ENCODE measurements at places on chromosomes 12 and 14. TPM values are rescaled to one million over a fixed set of nuclear protein-coding genes. Genes with fewer than 3 reads are reported as not detected.
A peak's percentile ranks its signal among the peaks of the same experiment; 100 is the strongest.

Gene UNC79
- polyA plus RNA-seq: not detected

Gene ALDH6A1
- 28.2 TPM for polyA plus RNA-seq

Gene KRT74
- not detected for polyA plus RNA-seq

DNA sequence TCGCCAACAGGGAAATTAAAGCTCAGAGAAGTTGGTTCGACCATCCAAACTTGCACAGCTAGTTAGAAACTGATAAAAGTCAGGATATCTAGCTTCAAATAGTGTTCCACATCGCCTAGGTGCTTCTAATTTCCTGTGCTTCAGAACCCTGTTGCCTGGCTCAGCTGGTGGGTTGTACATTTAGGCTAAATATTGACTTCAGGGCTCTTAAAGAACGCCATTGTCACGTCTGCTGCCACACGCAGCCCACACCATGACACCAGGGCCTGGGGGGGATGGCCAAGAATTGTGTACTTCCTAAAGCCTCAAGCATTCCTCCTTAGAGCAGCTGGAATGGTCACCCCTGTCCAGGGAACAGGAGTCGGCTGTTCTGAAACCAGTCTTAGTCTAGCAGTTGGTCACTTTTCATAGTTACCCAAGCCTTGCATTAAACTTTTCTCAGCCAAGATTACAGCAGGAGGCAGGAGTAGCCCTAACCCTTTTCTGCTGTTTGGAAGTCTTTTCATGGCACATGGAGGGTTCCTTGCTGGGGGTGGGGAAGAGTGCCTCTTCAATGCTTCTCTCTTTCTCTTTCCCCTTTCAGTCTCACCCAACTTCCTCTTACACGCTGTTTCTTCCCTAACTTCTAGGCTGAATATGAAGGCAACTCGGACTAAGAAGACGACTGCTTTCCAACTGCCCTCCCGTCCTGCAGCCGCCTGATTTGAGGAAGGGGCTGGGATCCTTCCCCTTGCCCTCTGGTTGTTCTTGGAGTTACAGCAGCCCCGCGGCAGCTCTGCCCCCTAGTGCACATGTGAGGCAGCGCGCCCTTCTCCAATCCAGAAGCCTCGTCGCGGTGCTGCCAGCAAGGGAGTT lies 17.1 kb downstream of the FOS start:
- DNase-seq: peak; percentile 73
- H3K27me3 ChIP-seq: no peaks in the 10 kb centered on the region
- peak overlapping the region; percentile 61 for H3K4me3 ChIP-seq
- H3K27ac ChIP-seq: peak overlapping the region; percentile 96
- H3K36me3 ChIP-seq: no peaks in the 10 kb centered on the region

- H3K27me3 ChIP-seq: no peaks in the 10 kb centered on the region
- H3K36me3 ChIP-seq: no peaks in the 10 kb centered on the region
- no peak overlapping the region for H3K4me3 ChIP-seq
- no peaks in the 10 kb centered on the region for H3K4me1 ChIP-seq
Observed at GRCh38 chr12:115407036-115407435, 723.1 kb upstream of the TBX3 start.

DNA sequence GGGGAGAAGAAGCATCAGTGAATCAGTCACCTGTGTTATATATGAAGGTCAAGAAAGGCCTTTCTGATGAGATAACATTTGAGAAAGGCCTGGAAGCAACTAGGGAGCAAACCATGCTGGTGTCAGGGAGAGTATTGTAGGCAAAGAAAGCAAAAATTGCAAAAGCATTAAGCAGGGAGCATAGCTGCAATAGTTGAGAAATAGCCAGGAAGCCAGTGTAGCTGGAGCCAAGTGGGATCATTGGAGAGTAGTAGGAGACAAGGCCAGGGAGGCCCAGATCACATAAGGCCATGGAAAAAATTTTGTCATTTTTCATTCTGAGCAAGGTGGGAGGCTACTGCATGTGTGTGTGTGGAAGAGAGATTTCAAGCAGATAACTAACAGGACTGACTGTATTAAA lies 18.8 kb upstream of the MAGOHB start:
- H3K4me3 ChIP-seq: no peak overlapping the region
- DNase-seq: no peak
- H3K36me3 ChIP-seq: no peaks in the 10 kb centered on the region
- no peaks in the 10 kb centered on the region for H3K27me3 ChIP-seq
- no peak overlapping the region for H3K27ac ChIP-seq
- no peaks in the 10 kb centered on the region for H3K4me1 ChIP-seq

- no peak overlapping the region for H3K27ac ChIP-seq
- no peaks in the 10 kb centered on the region for H3K36me3 ChIP-seq
- peaks cover 6% of the 10 kb centered on the region for H3K4me1 ChIP-seq
- no peak for DNase-seq
Observed at GRCh38 chr12:122062832-122063693, 15.5 kb upstream of the MLXIP start.

- no peak for DNase-seq
- no peak overlapping the region for H3K4me3 ChIP-seq
- H3K4me1 ChIP-seq: no peaks in the 10 kb centered on the region
- H3K36me3 ChIP-seq: no peaks in the 10 kb centered on the region
Observed at GRCh38 chr12:20415641-20416040, 47.3 kb downstream of the PDE3A start.

GRCh38 chr12:124363353-124363965 lies 68.6 kb downstream of the RFLNA start:
- peaks cover 84% of the 10 kb centered on the region for H3K36me3 ChIP-seq
- H3K4me1 ChIP-seq: no peaks in the 10 kb centered on the region
- H3K27ac ChIP-seq: no peak overlapping the region
- no peak overlapping the region for H3K4me3 ChIP-seq
- H3K27me3 ChIP-seq: no peaks in the 10 kb centered on the region

- H3K4me1 ChIP-seq: no peaks in the 10 kb centered on the region
- no peaks in the 10 kb centered on the region for H3K27me3 ChIP-seq
- H3K36me3 ChIP-seq: no peaks in the 10 kb centered on the region
- no peak for DNase-seq
- H3K27ac ChIP-seq: no peak overlapping the region
Observed at GRCh38 chr14:33714527-33715226, 236.2 kb downstream of the EGLN3 start.
